ENCODE measurements at places on chromosomes 3 and 15.

DNA sequence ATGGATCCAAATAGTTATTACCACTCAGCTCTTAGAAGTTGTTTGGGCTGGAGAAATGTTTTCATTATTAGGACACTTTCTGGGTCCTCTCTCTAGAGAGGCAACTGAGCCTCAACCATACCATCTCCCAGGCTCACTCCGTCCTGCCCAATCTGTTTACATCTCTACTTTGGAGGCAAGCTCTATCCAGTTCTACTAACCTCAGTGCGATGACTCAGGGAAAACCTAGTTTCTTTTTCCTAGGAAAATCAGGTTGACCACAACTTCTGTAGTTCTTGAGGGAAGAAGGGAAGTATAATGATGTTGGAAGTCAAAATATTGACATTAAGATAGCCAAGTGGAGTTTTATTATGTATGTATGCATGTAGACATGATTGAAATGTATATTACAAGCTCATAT, 40.4 kb downstream of the LPP start:
- no peak for DNase-seq

GRCh38 chr15:66878761-66879160, 176.7 kb downstream of the SMAD6 start:
- no peak for DNase-seq

DNA sequence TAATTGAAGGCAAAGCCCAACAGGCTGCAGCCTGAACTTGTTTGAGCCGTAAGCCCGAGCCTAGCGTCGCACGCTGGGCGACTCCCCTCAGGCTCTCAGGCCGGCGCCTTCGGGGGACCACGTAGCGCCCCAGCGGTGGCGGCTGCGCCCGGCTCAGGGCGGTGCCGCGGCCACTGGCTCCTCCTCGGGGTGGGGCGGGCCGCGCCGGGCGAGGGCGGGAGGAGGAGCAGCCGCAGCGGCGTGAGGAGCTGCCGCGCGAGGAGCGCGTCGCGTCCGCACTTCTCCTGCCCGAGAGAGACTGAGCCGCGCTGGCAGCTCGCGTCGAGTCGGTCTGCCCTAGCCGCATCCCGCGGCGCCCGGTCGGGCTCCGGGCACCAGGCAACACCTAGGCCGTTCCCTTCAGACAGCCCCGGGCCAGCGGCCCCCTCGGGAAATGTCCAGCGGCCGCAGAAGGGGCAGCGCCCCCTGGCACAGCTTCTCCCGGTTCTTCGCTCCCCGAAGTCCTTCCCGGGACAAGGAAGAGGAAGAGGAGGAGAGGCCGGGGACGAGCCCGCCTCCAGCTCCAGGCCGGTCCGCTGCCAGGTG, at the start of gene CRYBG3:
Gene CRYBG3, plus strand, starts transcription at position 238 of the 585 bp plus-strand sequence. Its CDS starts 196 bp downstream, at position 434.
- DNase-seq: peak; percentile 64

- DNase-seq: no peak
These were observed 1234.7 kb downstream of the NSUN3 start for GRCh38 chr3:95297581-95297980.

- no peak for DNase-seq
These were observed 14.3 kb upstream of the IL20RB start for GRCh38 chr3:136943436-136943835.

GRCh38 chr3:34175636-34176176, 377.3 kb downstream of the PDCD6IP start:
- no peak for DNase-seq

- no peak for DNase-seq
These were observed 611.2 kb upstream of the ARPP21 start for GRCh38 chr3:35028157-35028556.

DNA sequence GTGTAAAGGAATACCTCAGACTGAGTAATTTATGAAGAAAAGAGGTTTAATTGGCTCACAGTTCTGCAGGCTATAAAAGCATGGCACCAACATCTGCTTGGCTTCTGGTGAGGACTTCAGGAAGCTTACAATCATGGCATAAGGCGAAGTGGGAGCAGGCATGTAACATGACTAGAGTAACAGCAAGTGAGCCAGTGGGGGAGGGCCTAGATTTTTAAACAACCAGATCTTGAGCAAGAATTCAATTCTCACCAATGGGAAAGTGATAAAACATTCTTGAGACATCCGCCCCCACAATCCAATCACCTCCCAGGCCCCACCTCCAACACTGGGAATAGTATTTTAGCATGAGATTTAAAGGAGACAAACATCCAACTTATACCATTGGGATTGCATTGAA, 44.2 kb upstream of the BCL2A1 start:
- no peak for DNase-seq

GRCh38 chr15:74724570-74725224, 631 bp downstream of the CYP1A1 start:
- no peak for DNase-seq

DNA sequence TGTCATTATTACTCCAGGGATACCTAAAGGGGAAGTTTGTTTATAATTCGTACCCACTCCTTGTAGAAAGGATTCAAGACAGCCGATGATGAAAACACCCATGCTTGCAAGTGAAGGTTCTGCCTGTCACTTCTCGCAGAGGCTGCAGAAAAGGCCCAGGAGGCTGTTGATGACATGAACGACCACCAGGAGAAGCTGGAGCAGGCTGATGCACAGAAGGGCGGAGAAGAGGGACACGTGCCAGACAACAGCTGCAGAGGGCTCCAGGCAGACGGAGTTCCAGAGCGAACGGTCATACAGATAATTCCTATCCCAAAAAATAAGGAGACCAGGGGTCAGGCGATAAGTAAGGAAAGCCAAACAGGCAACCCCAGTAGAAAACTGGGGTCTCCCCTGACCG, 5.7 kb upstream of the DYNLT2B start:
- no peak for DNase-seq

DNA sequence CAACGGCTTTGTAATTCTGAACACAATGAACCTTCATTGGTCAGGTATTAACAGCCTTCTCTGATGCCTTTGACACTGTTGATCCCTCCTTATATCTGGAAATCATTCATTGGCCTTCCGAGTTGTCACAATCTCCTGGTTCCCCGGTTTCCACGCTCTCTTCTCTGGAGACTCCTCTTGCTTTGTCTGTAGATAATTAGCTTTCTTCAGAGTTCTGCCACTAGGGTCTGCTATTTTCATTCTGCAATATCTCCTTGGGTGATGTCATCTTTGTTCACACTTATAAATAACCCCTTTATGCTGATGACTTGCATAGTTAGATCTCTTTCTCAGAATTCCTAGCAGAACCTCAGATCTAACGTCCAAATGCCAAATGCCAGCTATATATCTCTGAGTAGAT, 583.8 kb upstream of the ZNF717 start:
- DNase-seq: no peak

DNA sequence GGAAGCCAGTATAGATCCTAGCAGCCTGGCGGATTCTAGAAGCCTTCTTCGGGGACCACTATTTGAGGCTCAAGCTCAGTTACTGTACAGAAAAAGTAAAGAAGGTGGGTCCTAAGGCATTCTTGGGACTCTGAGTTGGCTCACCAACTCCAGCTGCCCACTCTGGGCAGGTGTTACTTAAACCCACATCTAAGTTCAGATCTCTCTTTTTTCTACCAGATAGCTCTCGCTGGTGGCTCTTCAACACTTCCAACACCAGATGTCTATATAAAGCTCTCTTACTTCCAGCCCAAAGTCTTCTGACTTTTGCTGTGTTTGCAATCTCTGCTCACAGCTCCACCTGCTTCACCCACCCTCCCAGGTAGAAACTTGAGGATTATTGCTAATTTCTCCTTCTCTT, 232.8 kb upstream of the TPRG1 start:
- no peak for DNase-seq
